ENCODE measurements at places on chromosomes 16 and 17. TPM values are rescaled to one million over a fixed set of nuclear protein-coding genes. Genes with fewer than 3 reads are reported as not detected.

ZG16 gene
- total RNA-seq: not detected

TMEM235 gene
- total RNA-seq: not detected

TPSG1 gene
- total RNA-seq: not detected

HEATR9 gene
- not detected for total RNA-seq

COL1A1 gene
- total RNA-seq: 23.4 TPM

CNTD1 gene
- total RNA-seq: not detected

PRSS8 gene
- total RNA-seq: 89.9 TPM

SEC14L5 gene
- total RNA-seq: 0.15 TPM

GSG1L gene
- total RNA-seq: not detected

CSH1 gene
- not detected for total RNA-seq

CCL1 gene
- total RNA-seq: not detected

TERF2IP gene
- 96.4 TPM for total RNA-seq

CFAP52 gene
- total RNA-seq: not detected

CD300E gene
- total RNA-seq: not detected

TERB1 gene
- total RNA-seq: not detected

- H3K4me3 ChIP-seq: no peak overlapping the region
- no peaks in the 10 kb centered on the region for H3K36me3 ChIP-seq
- H3K27ac ChIP-seq: no peak overlapping the region
- DNase-seq: no peak
- no peaks in the 10 kb centered on the region for H3K4me1 ChIP-seq
These were observed 26.2 kb downstream of the WSCD1 start for GRCh38 chr17:6096201-6097004.

DNA sequence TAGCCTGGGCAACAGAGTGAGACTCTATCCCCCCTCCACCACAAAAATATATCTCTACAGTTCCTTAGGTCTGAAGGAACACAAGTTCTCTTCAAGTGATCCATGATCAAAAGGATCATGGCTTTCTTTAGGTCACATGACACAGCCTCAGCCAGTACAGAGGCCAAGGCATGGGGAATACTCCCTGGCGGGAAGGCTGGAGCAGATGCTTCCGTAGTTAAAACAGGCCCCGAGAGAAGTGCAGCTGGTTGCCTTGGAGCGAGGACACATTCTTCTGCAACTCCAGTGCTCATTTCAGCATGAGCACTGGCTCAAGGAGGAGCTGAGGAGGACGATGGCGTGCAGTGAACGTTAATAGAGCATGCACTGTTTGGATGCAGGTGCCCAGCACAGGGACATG, 13.5 kb downstream of the CDIP1 start:
- no peaks in the 10 kb centered on the region for H3K27me3 ChIP-seq
- no peaks in the 10 kb centered on the region for H3K36me3 ChIP-seq
- H3K27ac ChIP-seq: no peak overlapping the region
- DNase-seq: no peak
- H3K4me3 ChIP-seq: no peak overlapping the region
- H3K4me1 ChIP-seq: no peaks in the 10 kb centered on the region

DNA sequence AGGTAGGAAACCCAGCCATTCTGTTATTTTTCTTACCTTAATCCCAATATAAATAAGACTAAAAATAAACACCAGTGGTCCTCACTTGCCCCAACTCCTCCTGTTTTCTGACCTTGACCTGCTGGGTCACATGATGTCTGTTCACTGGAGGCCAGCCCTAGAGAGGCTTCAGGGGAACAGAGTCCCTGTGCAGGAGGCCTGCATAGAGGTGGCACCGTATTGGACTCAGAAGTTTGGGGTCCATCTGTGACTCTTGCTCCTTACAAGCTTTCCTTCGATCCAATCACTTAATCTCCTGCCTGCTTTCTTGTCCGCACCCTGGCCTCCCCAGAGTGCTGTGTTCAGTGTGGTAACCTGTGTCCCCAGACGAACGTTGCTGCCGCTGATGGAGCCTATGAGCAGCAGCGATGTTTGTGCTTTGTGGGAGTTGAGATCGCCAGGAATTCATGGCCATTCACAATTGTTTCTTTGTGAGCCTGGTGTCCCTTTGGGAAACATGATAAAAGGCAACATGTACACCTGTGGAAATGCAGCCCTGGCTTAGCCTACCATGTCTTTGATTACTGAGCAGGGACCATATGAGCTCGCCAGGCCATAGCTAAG, 4.7 kb downstream of the IGSF6 start:
- no peaks in the 10 kb centered on the region for H3K4me1 ChIP-seq
- no peaks in the 10 kb centered on the region for H3K27me3 ChIP-seq
- H3K27ac ChIP-seq: no peak overlapping the region
- DNase-seq: no peak
- no peak overlapping the region for H3K4me3 ChIP-seq

GRCh38 chr17:59347975-59348391, 16.5 kb downstream of the YPEL2 start:
- H3K27ac ChIP-seq: peak overlapping the region; percentile 74
- peak; percentile 41 for DNase-seq
- H3K27me3 ChIP-seq: no peaks in the 10 kb centered on the region
- no peaks in the 10 kb centered on the region for H3K36me3 ChIP-seq

- no peaks in the 10 kb centered on the region for H3K27me3 ChIP-seq
- H3K27ac ChIP-seq: no peak overlapping the region
- H3K4me1 ChIP-seq: no peaks in the 10 kb centered on the region
- no peaks in the 10 kb centered on the region for H3K36me3 ChIP-seq
- no peak for DNase-seq
These were observed 129.4 kb upstream of the ANKFN1 start for GRCh38 chr17:56023851-56024250.

- H3K4me1 ChIP-seq: peaks cover 32% of the 10 kb centered on the region
- no peaks in the 10 kb centered on the region for H3K36me3 ChIP-seq
- no peak overlapping the region for H3K27ac ChIP-seq
- H3K27me3 ChIP-seq: no peaks in the 10 kb centered on the region
These were observed 32.9 kb downstream of the MAP2K4 start for GRCh38 chr17:12053552-12053951.

DNA sequence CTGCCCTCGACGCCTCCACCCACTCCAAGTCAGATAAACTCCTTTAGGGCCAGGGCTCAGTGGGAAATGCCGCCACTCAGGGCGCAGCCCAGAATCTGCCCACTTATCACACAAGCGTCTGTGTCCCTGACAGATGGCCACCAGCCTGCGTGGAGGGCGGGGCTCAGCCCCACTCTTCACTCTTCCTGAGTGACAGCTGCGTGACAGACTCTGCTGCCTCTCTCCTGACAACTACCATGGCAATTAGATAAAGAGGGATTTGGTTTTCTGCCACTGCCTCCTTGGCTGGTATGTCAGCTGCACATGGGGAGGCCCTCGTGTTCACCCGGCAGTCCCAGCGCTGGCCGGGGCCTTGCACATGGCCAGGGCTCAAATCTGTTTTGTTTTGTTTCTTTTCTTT, 96.2 kb downstream of the RTN4RL1 start:
- H3K27me3 ChIP-seq: no peaks in the 10 kb centered on the region
- H3K4me1 ChIP-seq: peaks cover 3% of the 10 kb centered on the region
- DNase-seq: no peak
- no peaks in the 10 kb centered on the region for H3K36me3 ChIP-seq

- H3K27me3 ChIP-seq: no peaks in the 10 kb centered on the region
- no peak overlapping the region for H3K27ac ChIP-seq
- H3K36me3 ChIP-seq: peaks cover 42% of the 10 kb centered on the region
- H3K4me1 ChIP-seq: no peaks in the 10 kb centered on the region
- H3K4me3 ChIP-seq: no peak overlapping the region
- no peak for DNase-seq
These were observed 10.8 kb downstream of the CSNK2A2 start for GRCh38 chr16:58187092-58187491.

- no peak overlapping the region for H3K4me3 ChIP-seq
- no peak overlapping the region for H3K27ac ChIP-seq
- H3K4me1 ChIP-seq: no peaks in the 10 kb centered on the region
- H3K36me3 ChIP-seq: no peaks in the 10 kb centered on the region
These were observed 42.8 kb downstream of the MEAK7 start for GRCh38 chr16:84461413-84462295.

DNA sequence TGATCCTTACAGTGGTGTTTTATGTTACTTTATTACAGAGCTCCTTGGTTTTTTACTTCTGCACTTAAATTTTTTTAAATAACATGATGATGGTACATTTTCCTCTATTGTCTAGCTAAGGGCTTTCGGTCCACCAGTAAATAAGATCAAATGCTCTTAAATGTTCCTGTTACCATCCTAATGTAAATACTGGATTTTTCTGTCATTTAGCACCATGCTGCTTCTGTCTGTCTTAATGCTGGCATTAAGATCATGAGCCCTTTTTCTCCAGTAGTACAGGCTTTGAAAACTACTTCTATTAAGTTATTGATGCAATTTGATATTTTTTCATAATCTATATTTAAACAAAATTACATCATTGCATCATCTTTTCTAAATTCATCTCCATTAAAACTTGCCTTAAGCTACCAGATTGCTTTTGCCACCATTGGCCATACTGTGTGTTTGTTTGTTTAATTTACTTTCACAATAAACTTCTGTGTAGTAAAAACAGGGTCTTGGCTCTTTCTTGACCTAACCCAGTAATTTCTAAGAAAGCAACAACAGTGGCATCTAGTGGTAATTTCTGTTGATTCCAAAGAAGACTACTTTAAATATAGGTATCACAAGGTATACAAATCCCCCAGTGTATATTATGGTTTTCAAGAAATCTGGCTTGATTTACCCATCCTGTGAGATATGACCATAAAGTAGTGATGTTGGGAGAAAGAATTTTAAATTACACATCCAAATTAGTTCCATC, 9.0 kb upstream of the PHAF1 start:
- H3K4me1 ChIP-seq: peaks cover 9% of the 10 kb centered on the region
- H3K36me3 ChIP-seq: no peaks in the 10 kb centered on the region
- no peak for DNase-seq
- H3K4me3 ChIP-seq: no peak overlapping the region
- H3K27me3 ChIP-seq: no peaks in the 10 kb centered on the region

- no peak for DNase-seq
- H3K27me3 ChIP-seq: no peaks in the 10 kb centered on the region
- H3K27ac ChIP-seq: peak overlapping the region; percentile 98
- H3K36me3 ChIP-seq: peaks cover 6% of the 10 kb centered on the region
- H3K4me1 ChIP-seq: peaks cover 66% of the 10 kb centered on the region
These were observed 3.5 kb downstream of the SEC14L1 start for GRCh38 chr17:77144227-77144626.

- no peak overlapping the region for H3K4me3 ChIP-seq
- no peak for DNase-seq
- no peaks in the 10 kb centered on the region for H3K36me3 ChIP-seq
- H3K27ac ChIP-seq: no peak overlapping the region
- no peaks in the 10 kb centered on the region for H3K27me3 ChIP-seq
These were observed 57.7 kb downstream of the TBC1D16 start for GRCh38 chr17:79977708-79978547.

- no peaks in the 10 kb centered on the region for H3K4me1 ChIP-seq
- H3K36me3 ChIP-seq: no peaks in the 10 kb centered on the region
- H3K27me3 ChIP-seq: no peaks in the 10 kb centered on the region
- DNase-seq: no peak
- no peak overlapping the region for H3K27ac ChIP-seq
These were observed 52.5 kb upstream of the ENPP7 start for GRCh38 chr17:79678091-79678735.

GRCh38 chr16:47644661-47645060, 183.5 kb downstream of the PHKB start:
- no peaks in the 10 kb centered on the region for H3K4me1 ChIP-seq
- no peak overlapping the region for H3K4me3 ChIP-seq
- DNase-seq: no peak
- H3K27ac ChIP-seq: no peak overlapping the region
- no peaks in the 10 kb centered on the region for H3K36me3 ChIP-seq

DNA sequence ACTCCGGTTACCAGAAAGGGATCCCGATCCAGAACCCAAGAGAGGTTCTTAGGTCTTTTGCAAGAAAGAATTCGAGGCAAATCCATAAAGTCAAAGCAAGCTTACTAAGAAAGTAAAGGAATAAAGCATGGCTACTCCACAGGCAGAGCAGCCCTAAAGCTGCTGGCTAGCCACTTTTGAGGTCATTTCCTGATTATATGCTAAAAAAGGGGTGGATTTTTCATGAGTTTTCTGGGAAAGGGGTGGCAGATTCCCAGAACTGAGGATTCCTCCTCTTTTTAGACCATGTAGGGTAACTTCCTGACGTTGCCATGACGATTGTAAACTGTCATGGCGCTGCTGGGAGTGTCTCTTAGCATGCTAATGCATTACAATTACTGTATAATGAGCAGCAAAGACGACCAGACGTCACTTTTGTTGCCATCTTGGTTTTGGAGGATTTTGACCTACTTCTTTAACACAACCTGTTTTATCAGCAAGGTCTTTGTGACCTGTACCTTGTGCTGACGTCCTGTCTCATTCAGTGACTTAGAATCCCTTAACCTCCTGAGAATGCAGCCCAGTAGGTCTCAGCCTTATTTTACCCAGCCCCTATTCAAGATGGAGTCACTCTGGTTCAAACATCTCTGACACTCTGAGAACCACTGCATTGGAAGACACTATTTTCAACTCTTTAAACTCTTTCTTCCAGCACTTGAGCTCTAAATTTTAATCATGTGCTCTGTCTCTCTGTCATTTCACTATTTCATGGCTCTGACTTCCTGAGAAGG, 203.6 kb upstream of the CACNG3 start:
- no peak overlapping the region for H3K4me3 ChIP-seq
- no peaks in the 10 kb centered on the region for H3K27me3 ChIP-seq
- no peaks in the 10 kb centered on the region for H3K4me1 ChIP-seq
- H3K27ac ChIP-seq: no peak overlapping the region
- DNase-seq: no peak
- H3K36me3 ChIP-seq: no peaks in the 10 kb centered on the region
